Stimulated activated CD4-positive, alpha-beta T cell treated with anti-CD3 and anti-CD28 coated beads, Interleukin-15, amount 100 ng/mL, for 1 hour (primary cell): ENCODE measurements at places on chromosomes 5 and 9.

- DNase-seq, result no peak
Measured at GRCh38 chr5:161382685-161383084, 163.8 kb downstream of the GABRB2 start.

DNA sequence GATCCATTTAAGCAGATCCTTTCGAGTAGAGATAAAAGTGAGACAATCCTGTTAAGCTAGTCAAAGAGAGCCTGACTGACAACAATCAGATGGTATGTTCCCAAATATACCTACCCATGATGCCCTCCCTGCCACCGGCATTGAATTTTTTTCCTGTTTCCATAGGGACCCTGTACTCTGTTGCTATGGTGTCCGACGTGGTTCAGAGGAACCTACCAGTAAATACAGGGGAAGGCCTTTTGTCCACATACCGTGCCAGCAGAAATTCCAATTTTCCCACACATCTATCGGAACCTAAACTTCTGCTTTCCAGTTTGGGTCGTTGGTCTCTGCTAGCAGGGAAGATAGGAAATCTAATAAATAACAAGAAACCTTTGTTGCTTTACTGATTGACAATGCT, 64.7 kb downstream of the MEGF10 start:
- no peak for DNase-seq

DNA sequence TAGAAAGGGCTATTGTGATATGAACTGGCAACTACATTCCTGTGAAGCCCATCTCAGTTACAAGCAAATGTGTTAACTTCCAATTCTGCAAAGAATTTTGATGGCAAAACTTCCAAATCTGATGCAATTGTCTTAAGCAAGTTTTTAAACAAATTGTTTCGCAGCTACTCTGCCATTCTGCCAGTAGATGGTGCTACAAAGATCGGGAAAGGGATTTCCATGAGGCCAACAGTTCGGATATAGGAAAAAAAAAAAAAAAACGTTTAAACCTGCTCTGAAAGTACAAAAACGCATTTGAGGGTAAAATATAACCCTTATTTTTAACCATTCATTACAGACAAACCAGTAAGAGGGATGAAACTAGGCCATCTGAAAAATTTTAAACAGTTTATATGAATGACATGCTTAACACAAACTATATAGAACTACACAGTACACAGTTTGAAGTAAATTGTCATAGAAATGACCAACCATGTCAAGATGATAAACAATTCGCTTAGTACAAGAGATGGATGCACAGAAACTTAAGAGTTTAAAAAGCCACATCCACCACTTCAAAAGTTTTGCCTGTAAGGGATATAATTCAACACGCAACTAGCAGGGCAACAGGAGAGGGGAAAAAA, 2.2 kb downstream of the HNRNPA0 start:
- DNase-seq, result no peak

DNA sequence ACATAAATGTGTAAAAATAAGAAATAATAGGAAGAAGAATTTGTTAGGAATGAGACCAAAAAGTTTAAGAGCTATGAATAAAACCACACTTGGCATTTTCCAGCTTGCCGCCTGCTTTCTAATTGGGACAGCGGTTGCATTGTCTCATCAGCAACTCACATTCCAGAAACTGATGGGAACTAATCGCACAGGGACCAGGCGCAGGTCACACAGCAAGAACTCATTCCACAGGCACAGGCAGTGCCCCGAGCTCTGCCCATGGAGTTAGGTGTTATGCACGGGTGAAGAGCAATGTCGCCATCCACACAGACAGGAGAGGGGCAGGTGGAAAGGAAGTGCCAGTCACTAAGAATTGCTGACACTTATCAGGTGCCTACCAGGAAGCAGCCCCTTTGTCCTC, 279.9 kb downstream of the NSG2 start:
- no peak for DNase-seq

GRCh38 chr5:24491490-24491889, 153.3 kb downstream of the CDH10 start:
- no peak for DNase-seq

DNA sequence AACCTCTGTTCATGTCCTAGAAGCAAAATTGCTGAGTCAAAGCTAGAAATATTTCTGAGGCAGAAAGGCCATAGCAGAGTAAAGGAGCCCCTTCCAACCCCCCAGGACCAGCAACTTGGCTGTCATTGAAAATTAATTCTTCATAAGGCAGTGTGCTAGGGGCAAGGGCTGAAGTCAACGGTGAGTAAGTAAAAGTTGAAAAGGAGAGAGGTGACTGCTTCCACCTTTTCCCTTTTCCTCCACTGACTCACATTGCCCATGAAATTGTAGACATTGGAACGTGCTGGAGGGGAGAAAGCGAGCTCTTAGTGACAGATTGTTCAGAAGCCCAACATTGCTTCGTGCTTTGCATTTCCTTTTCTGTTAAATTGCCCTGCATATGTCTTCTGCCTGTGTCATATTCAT, 19.1 kb downstream of the GLRA1 start:
- DNase-seq, result no peak

DNA sequence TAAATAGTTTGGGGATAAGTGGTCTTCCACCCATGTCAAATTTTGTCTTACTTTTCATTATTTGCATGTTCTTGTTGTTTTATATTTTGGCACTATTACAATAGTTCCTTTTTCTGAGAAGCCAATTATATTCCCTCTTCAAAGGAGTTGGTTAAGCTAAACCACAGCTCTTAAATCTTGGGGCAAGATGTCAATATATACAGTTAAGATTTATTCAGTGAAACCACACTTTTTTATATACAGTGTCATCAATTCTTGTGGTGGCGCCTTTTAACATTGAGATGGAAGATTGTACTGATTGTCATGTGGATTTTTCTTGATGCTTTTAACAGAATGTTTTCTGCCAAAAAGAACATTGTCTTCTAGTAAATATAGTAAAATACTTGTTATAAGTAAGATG, 104.1 kb downstream of the MTREX start:
- DNase-seq, result no peak

DNA sequence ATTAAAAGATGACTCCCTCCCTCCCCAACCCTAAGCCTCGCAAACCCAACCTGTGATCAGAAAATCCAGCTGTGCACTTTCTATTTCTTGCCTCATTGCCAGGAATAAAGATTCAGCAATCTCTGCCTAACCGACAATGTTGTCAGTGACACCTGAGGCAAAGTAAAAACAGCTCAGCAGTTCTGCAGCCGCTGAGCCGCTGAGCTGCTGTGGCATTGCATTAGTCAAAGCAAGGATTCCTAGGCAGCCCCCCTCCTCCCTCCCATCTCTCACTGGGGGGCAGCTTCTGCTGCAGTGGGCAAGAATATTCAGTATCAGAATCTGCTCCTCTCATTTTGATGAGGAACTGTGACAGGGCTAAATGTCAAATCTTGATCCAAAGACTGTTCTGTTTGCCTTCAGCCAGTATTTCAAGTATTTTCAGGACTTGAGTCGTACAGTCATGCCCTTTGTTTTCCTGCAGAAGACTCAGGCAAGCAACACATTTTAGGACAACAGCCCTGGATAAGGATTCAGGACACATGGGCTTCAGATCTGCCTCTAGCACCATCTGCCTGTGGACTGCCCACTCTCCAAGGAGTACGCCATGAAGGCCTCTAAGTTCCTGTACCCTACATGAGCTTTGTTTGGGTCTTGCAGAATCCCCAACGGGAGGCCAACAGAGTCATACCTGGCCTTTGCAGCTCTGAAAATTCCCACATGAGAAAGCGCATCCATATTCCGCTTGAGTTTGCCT, 41.1 kb upstream of the DAP start:
- DNase-seq, result no peak

DNA sequence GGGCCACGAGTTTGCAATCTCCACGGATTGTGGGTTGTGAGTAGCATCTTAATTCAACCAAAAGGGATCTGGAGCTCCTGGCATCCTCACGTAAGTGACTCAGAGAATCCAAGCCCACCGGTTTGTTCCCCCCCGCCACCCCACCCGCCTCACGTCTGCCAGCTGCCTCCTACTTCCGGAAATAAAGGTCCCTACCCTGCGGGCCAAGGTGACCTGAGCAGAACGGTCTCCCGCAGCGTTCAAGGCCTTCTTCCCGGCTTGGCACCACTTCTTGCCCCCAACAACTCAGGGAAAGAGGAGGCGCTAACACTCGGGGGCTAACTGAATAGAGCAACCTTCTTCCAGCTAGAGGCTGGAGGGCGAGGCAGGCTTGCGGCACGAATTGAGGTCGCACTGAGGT, 8.8 kb upstream of the GPRIN1 start:
- no peak for DNase-seq

DNA sequence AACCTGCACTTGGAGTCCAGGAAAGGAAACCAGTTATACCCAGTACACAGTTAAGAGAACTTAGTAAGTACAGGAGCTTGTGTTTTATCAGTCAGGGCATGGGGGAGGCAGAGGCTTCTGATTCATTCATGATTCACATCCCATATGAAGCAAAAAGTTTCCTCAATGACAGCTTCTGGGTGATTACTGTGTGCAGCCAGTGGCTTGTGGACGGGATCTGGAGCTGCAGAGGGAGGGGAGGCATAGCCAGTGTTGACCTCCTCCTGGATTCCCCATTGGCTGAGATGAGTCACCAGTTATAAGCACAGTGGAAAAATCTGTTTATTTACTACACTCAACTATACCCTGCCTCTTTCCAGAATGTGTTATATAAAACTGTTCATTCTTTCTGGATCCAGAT, 17.7 kb downstream of the IL31RA start:
- DNase-seq, result no peak

DNA sequence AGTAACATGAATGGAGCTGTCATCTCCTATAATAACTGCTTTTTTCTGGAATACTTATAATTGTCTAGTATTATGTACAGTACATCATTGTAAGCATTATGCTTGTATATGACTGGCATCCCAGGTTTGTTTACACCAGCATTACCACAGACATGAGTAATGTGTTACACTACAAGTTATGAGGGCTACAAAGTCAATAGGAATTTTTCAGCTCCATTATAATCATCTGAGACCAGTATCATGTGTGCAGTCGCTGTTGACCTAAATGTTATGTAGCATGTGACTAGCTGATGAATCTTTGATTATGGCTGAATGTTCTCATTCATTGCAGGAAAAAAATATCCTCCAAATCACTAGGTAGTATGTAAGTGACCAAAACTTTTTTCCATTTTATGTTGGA, 2.2 kb downstream of the ZCCHC9 start:
- DNase-seq, result no peak

- DNase-seq, result no peak
Measured at GRCh38 chr9:127112735-127113161, 9.7 kb downstream of the ANGPTL2 start.

GRCh38 chr9:69334317-69334716, 9.3 kb downstream of the ENTREP1 start:
- DNase-seq, result no peak

DNA sequence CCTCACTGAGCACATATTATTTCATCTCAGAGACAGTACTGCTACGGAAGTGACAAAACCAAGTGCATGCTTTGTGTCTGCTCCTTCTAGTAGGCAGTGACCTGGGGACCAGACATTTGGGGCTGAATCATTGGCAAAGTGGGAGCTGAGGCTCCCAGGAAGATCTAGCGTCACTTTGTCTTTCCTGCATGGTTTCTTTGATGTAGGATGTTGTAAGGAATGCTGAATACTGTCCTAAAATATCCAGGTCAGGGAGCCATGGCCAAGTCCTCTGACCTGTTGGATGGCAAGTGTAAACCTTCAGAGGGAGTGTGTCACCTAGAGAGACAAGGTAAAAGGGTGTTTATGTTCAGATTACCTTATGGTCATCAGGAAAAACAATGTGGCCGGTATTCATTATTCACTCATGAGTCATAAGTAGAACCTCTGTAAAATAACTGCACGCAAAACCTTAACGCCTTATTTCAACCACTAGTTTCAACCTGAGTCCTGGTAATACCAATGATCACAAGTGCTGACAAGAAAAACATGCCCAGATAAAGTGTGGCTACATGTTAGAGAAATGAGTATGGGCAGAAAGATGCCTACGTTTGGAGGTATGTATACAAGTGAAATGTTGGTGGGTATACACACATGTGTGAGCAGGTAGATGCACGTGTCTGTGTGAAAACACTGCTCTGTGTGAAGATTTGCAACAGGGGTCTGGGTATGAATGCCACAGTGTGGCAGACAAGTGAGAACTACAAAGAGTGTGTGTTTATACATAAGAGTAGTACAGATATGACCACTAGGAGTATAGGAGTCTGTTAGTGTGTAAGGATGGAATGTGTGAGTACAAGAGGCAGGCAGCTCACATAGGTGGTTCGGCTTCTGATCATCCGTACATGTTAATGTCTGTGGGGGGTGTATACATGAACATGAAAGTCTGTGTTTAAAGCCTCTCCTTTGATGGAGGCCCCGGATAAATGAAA, 263.9 kb downstream of the SPOCK1 start:
- no peak for DNase-seq

DNA sequence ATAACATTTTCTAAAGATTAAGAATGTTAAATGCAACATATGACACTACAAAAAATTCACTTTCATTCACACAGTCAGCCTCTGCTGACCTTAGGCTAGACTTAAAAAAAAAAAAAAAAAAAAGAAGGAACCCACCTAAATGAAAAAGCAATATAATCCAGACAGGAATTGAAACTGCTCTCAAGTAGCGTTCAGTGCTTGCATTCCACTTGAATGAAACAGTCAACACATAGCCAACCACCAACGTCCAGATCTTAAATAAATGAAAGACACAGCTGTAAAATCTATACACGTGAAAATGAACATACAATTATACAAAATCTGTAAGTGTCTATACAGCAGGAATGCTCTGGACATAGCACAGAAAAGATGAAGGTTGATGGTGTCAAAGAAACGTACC, 11.4 kb downstream of the TMEM245 start:
- no peak for DNase-seq
